ENCODE measurements at places on chromosomes 2 and 18. TPM values are rescaled to one million over a fixed set of nuclear protein-coding genes. Genes with fewer than 3 reads are reported as not detected.

The ADRA2B gene
- polyA plus RNA-seq = 0.15 TPM

The RGPD5 gene
- 4.8 TPM for polyA plus RNA-seq

- DNase-seq = no peak
These were observed 233.4 kb downstream of the WDR7 start for GRCh38 chr18:56884511-56884910.

DNA sequence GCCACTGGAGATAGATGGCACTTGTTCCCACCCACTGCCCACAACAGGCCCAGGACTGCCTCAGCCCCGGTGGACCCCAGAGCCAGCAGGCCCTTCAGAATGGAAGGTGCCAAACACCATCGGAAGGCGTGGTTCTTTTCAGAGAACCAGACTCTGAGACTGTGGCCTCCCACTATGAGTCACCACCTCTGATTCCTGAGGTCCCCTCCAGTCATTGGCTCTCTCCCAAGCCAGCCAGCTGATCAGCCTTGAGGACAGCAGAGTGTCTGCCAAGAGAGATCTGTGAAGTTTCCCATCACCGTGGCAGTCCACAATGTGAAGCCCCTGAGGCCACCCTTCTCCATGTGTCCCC lies 10.4 kb upstream of the MAP3K2 start:
- no peak for DNase-seq

GRCh38 chr18:811182-811891 lies 705 bp downstream of the YES1 start:
- no peak for DNase-seq

- DNase-seq = no peak
These were observed 28.3 kb downstream of the PKP4 start for GRCh38 chr2:158484892-158485556.

DNA sequence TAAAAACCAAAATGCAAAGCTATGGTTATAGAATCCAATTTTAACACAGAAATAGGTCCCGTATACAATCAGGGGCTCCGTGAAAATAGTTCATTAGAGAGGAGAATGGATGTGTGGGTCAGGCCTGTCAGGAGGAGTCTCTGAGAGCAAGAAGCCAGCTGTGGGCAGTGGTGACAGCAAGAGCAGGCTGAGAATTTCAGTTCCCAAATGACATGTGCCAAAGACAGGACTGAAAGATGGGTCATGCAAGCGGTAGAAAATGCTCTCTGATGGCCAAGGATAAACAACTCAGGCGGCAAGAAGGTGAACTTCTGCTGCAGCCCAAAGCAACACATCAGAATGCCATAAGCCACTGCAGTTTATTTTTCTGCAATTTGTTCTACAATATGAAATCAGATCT lies 100.4 kb downstream of the CCDC141 start:
- no peak for DNase-seq

- no peak for DNase-seq
These were observed 81.3 kb upstream of the ITGA6 start for GRCh38 chr2:172345956-172346555.

DNA sequence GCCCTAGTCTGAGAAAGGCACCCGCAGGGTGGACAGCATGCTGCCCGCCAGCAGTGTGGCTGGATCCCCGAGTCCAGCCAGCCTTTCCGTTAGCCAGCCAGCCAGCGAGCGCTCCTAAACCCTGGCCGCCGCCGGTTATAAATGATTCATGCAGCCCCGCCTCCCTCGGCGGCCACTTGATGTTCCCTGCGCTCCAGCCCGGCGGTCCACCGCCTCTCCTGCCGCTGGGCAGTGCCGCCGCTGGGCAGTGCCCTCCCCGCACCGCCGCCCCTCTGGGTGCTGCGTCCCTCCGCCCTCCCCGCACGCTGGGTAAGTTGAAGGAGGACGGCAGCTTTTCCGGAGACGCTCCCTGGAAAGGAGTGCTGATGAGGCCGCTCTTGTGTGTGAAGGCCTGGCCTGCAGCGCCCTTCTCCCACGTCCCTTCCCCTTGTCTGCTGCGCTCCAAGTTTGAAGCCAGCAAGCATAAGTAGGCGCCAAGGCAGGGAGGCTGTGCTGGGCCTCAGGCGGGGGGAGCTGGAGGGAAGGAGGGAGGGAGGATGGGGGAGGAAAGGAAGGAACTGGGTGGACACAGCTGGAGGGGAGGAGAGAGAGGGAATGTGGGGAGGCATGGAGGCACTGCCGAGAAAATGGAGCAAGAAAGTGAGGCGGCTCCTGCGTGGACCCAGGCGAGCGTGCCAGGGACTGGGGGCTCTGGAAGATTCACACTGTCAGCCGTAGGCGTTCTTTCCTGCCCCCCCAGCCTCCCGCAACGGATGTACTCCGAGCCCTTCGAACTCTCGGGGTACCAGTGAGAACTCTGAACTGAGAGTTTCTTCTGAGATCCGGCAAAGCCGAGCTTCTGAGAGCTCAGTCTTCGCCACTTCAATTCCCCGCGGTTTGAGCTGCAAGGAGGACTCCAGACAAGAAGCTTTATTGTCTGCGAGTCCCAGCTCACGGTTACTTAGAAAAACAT lies 131.9 kb downstream of the GLI2 start:
- no peak for DNase-seq

GRCh38 chr2:147846412-147847081 lies 1.7 kb downstream of the ACVR2A start:
- no peak for DNase-seq

- DNase-seq = no peak
These were observed 410.0 kb upstream of the KCNH7 start for GRCh38 chr2:163248376-163249253.

DNA sequence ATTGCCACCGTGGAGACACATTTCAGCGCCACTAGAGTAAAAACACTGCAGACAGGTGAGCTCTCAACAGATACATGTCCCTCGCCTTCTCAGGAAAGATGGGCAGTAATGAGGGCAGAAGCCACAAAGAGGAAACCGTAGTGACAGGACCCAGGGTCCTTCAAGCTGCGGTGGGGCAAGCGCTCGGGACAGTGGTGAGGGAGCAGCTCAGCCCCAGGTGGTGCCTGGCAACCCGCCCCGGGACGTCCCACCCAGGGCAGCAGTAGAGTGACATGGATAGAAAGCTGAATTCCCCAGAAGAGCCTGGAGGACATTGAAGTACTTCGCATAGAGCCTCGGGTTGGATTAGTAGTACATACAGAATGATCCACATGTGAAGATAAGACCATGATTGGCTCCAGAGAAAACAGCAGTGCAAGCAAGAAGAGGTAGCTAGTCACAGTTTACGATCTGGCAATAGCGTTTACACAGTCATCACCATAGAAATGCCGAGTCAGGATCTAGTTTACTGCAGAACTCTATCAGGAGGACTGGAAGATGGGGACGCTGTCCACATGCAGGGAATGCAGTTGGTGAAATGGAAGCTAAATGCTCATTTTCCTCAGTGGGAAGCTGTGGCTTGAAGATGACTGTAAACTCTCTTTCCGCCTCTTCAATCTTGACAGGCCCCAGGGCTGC lies 37.4 kb upstream of the ALPP start:
- no peak for DNase-seq

- DNase-seq = no peak
These were observed 558 bp downstream of the MRPS5 start for GRCh38 chr2:95121093-95121406.

DNA sequence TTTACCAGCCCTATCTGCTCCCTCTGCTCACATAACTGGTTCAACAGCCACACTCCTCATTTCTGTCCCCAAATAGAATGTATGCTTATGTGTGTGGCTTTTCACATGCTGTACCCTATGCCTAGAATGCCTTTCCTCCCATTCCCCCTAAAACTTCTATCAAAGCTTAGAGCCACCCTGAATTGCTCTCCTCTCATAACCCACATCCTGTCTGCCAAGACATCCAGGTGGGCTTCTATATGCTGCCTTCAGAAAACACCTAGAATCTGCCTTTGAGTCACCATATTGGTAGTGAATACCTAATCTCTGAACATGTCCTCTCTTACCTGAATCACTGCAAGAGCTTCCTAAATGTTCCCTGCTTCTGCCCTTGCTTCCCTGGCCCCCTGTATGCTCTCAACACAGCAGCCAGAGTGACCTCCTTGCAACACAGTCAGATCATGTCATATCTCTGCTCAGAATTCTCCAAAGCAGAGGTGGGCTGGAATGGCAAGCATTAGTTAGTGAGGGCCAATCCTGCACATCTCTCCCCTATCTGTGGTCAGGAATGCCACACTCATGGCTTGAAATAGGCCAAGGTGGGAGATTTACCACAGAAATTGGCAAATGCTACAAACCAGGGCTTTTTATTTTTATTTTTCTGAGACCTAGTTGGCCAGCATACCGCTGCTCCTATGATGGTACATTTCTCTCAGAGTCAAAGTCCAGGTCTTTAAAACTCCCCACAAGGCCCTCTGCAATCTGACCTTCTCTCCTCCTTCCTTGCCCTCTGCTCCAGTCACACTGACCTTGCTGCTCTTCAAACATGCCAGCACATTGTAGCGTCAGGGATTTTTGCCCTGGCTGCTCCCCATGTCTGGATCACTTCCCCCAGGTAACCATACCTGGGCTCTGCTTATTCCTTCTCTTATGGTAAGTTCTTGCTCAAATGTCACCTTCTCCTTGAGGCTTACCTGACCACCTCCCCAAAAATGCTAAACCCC lies 111.8 kb upstream of the STON1 start:
- no peak for DNase-seq

GRCh38 chr2:212672186-212672585 lies 133.6 kb upstream of the ERBB4 start:
- DNase-seq = no peak

GRCh38 chr2:102427249-102427648 lies 4.3 kb downstream of the IL18RAP start:
- no peak for DNase-seq

DNA sequence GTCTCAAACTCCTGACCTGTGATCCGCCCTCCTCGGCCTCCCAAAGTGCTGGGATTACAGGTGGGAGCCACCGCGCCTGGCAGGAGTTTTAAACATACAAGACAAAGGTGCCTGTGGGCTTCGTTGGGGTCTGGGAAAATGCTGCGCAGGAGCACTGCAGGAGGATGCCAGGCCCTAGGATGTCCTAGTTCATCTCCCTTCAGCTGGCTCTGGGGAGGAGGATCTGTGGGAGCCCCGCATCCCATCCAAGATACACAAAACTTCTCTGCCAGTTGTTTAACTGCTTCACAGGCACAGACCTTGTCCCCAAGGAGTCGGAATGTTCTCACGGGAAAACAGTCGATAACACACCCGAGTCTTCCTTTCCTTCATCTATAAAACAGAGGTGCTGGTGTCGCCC lies 89.1 kb downstream of the POLR1A start:
- DNase-seq = no peak

DNA sequence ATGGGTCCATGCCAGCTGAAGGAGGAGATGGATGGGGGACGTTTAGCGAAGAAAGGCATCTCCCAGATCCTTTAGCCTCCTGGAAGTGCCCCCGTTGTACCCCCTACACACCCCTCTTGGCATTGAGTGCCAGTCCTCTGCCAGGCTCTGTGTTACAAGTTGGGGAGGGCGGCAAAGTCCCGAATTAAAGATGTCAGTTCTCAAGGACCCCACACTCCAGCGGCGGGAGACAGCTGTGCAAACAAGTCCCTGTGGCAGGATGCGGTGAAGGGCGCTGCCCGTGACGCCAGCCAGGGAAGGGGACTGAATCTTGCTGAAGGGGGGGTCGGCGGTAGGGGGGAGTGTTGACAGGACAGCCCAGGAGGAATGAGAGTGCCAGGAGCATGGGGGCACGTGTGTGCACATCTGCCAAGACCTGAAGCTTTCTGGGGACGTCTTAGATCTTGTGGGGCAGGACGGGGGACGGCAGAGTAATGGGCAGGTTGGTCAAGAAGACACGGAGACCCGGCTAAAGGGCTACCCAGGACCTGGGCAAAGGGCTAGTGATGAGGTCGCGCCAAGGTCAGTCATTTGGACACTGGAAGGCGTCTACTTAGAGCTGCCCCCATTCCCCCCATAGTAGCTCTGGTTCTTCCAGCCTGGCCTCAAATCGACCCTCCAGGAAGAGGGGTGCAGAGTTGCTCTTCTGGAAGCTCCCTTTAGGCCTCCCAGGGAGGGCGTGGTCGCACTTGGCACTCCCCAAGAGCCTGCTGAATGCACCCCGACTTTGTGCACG lies 2.8 kb upstream of the CTDSP1 start:
- peak; percentile 58 for DNase-seq

DNA sequence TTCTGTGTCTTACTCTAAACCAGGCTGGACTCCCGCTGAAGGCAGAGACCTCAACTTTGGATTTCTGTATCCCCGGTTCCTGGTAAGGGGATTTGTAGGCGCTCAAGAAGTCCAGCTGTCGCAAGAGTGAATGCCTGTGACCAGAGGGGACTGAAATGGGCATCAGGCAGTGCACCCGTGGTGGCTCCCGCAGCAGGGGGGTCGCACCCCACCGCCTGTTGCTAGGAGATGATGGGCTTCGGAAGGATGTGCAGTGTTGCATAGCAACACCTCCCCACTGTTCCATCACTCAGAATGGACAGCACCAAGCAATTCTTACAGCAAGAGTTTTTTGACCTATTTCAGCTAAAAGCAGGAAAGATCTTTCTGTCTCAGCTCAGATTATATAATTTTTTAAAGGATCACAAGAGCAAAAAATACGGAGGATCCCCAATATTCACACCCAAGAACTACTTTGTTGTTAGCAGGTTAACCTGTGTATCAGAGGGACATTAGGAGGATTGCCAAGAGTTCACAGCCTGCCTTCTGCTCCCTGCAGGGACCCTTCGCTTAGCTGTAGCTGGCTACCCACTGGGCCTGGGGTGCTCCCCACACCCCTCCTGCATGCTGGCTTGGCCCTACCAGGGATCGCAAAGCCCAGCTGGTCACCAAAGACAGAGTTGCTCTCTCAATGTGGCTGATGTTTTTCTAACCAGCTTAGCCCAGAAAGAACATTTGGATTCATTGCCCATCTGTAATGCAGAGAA lies 63.8 kb downstream of the SOWAHC start:
- DNase-seq = no peak

- no peak for DNase-seq
These were observed 106.8 kb upstream of the GALNT5 start for GRCh38 chr2:157150747-157151146.
